ENCODE measurements at places on chromosomes 5 and 9. TPM values are rescaled to one million over a fixed set of nuclear protein-coding genes. Genes with fewer than 3 reads are reported as not detected.

DNA sequence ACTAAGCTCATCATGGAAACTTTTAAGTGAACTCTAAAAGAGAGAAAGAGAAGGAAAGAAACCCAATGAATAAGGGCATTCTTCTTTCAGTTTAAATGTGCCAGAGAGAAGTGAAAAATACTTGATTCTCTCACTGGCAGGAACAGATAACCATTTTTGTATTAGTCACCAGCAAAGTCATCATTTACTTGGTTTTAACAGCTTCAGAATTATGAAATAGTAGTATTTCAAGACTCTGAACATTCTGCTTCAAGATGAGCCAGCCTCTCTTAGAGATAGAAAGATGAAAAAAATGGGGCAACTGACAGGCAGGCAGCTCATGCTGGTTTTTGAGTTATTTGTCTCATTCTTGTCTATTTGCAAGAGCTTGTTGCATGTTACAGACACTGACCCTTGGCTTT, 103.5 kb downstream of the GCNT1 start:
- DNase-seq, result peak; percentile 57

- DNase-seq, result no peak
These were observed 275.7 kb upstream of the KIF2A start for GRCh38 chr5:62030326-62030725.

- no peak for DNase-seq
These were observed 32.9 kb upstream of the GPR151 start for GRCh38 chr5:146548781-146549449.

DNA sequence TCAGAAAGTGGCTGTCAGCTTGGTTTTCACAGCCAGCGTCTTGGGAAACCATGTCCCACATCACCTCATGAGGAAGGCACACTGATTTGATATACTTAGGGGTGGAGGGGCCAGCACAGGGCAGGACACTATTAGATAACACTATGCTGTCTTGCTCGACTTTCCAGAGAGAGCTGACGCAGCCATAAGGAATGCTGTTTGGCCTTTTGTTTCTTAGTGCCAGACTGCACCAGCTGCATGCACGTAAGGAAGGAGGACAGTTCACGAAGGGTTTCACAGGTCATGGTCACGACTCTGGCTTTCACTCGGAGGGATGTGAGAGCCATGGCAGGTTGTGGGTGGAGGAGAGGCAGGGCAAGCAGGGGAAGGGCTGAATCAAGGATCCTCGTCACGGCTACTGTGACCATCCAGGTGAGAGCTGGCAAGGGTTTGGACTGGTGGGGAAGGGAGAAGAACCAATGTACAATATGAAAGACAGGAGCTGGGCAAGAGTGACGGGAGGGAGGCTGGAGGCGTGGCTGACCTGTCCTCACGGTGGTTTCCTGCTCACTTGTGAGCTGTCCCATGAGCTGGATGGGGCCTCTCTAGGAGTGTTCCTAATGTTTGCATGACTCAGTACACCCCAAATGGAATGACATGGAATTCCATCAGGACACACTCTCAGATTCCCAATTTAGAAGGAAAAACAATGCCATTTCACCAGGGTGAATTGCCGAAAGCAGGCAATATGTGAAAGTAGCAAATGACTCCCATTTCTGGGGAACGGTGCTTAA, 61.7 kb downstream of the OTULIN start:
- no peak for DNase-seq

GRCh38 chr5:147483961-147484707, 25.7 kb downstream of the DPYSL3 start:
- DNase-seq, result no peak

GRCh38 chr9:26261503-26262330, 583.5 kb upstream of the TUSC1 start:
- no peak for DNase-seq

DNA sequence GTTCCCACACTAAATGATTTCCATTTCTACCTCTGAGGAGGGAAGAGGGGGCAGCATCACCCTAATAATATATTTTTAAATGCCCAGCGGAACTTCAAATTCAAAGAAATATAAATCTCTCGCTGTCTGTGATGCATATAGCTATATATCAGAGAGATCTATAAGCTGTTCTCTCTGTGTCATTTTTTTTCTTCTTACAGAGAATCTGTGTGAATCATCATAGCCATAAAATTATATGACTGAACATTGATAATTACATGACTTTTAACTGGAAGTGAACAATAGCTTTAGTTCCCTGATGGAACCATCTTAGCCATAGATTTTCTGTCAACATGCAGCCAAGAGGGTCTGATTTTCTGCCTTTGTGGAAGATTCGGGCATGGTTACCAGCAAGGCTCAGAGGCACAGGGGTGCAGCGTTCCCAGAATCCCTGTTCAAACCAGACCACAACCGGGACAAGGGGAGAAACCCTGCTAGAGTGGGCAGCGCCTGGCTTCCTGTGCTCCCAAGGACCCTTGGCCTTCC, 93.7 kb upstream of the OSMR start:
- no peak for DNase-seq

DNA sequence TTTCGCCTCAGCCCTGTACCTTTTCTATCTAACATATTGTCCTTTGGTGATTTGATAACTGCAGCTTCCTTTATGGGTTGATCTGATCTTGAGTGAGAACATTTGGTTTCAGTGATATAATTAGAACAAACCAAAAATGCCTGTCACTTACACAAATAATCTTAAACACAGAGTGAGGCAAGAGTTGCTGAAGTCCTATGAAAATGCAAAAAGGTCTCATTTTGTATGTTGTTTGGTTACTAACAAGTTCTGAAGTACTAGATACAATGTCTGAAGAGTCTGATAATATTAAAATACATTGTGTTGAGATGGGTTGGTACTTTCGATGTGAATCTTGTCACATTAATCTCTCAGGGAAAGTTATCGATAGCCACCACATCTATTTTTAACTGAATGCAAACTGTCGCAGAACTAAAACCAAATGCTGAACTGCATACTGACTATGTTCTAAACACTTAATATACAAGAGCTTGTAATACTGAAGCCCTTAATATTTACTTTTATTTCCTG, 70.4 kb upstream of the TMED7 start:
- DNase-seq, result no peak

DNA sequence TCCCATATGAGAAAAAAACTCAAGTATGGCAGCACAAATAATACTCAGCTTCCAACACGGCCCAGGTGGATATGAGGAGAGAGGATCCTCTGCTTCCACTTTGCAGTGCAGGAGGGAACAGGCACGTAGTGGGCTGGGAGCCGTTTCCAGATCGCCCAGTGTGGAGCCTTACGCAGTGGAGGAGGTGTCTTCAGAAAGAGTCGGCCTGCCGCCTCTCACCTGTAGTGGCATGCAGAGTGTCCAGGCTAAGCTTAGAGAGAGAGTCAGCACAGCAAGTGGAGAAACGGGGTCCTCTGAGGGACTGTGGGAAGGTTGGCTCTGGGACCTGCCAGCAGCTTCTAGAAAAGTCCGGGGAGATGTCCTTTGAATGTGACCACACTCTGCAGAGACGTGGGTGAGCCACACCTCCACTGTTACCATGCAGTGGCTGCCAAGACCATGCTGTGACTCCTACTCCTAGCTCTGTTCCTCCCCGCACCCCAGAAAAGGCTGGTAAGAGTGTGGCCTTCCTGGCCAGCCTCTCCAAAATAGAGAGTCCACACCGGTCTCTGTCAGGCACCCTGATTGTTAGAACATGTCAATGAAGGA, 3.5 kb upstream of the SEMA4D start:
- DNase-seq, result no peak

DNA sequence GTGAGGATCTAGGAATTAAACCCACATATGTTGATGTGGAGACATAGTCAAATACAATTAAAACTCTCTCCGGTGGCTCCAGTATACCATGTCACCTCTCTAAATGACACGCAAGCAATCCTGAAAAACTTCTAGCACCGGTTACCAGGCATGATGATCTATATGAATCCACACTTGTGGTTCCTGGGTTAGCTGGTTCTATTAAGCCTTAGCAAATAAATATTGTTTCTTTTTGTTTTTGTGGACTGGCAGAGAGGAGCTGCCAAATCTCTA, 104.8 kb downstream of the SEC61B start:
- no peak for DNase-seq

DNA sequence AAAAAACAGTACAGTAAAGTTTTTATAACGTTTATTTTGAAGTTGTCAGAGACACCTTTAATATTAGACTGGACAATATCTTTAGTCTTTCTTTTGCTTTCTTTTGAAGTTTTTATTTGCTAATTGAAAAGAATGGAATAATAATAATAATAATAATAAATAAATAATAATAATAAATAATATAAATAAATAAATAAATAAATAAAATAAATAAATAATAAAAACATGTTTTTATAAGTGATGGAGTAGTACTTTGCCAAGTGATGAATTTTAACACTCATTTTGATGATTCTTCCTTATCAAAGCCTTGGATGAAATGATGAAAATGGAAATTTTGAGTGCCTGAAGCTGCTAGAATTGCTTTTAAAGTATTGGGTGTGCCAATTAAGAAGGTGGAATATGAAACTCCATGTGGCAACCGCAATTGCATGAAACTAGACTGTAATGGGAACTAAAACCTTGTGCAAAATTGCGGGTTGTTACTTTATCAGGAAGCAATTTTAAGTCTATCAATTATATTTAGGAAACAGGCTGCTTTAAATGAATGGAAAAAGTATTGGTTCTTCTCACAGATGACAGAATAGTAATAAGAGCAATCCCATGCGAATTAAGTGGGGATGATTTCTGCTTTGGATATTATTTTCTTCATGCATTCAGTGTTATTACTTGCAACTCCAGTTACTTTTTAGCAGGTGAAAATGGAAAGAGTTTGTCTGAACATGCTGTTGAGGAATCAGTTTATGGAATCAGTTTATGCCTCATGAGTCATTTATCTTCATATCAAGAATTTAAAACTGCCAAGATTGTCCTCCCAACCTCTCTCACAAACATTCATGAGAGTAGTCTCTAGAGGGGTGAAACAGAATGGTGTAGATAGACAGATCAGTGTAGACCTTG, 4.6 kb downstream of the ANXA1 start:
- DNase-seq, result no peak

- DNase-seq, result no peak
These were observed 9.8 kb downstream of the SECISBP2 start for GRCh38 chr9:89328064-89328463.

GRCh38 chr5:57816108-57816507, 333.5 kb upstream of the ACTBL2 start:
- DNase-seq, result no peak

- DNase-seq, result no peak
These were observed 17.7 kb downstream of the C9orf40 start for GRCh38 chr9:74935008-74935407.

DNA sequence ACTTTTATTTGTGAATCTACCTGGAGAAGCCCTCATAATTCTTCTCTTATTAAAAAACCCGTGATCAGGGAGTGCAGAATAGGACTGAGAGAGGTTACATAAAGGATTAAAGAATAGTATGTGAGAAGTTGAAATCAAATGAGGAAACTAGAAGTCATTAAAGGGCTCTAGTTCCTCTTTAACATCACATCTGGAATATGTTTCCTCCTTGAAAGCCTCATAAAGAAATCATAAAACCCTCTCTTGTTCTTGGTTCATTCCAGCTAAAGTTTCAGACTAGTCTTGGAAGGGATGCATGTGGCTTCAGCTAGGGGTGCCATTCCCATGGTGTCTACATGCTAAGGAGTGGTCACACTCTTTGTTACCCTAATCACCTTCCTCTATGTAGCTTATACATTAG, 5.7 kb upstream of the C5orf46 start:
- DNase-seq, result no peak

DNA sequence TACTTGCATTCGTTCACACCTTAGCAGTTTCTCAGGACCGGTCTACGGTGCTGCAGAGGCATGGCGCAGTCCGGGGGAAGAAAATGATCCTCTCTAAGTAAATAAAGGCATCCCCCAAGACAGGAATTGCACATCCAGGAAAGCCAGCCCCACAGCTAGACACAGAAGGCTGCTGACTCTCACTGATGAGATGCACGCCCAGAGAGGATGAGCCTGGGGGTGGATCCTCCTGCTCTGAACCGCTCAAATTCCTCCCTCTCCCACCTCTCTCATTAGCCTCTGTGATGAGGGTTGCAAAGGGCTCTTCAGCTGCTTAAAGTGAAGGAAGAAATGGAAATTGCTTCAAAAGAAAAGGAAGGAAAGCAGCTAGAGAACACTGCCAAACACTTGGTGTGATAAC, 132.4 kb downstream of the TTLL11 start:
- DNase-seq, result no peak

DNA sequence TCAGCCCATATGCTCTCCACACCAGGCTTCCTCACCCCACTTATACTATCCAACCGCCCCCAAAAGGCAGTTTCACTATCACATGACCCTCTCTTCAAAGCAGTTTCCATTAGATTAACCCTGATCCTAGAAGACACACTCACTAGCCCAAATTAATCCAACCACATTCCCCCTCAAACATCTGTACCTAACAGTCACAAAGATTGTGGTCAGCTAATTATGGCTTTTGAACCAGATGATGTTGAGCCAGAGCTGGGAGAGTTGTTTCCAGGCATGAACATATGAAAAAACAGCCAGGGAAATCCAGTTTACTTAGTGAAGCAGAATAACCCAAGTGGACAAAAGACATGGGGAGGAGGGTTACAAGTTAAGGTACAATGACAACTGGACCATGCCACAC, 131.2 kb downstream of the SPOCK1 start:
- DNase-seq, result no peak

DNA sequence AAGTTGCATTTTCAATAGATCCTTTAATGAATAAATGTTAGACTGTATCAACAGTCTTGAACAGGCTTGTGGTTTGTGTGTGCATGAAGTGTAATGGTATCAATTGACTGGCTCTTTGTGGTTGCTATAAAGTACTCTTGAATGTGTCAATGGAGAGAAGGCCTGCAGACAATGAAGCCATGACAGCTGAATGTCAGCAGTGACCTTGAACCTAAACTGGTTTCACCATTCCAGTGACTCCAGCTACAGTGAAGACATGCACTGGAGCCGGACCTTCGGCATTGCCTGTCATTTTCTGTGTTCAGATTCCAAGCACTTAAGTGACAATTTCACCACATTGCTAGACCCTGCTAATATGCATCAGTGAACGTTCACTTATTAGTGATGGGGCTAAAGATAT, 276.0 kb upstream of the TMEM161B start:
- DNase-seq, result no peak

Gene GFPT2
- under 0.01 TPM for total RNA-seq

Gene ADAMTS12
- not detected for total RNA-seq

Gene PPIP5K2
- total RNA-seq, result 36.1 TPM

Gene C9orf43
- 2.7 TPM for total RNA-seq

Gene TTC33
- 3.8 TPM for total RNA-seq

Gene EPB41L4A
- total RNA-seq, result under 0.01 TPM

Gene PTPRD
- 16.2 TPM for total RNA-seq

Gene PCDHA1
- not detected for total RNA-seq

Gene NUTM2G
- total RNA-seq, result not detected

Gene IL5
- not detected for total RNA-seq

Gene F12
- total RNA-seq, result 3.2 TPM

Gene CIZ1
- total RNA-seq, result 75.7 TPM

Gene STC2
- 0.27 TPM for total RNA-seq

Data from hematopoietic multipotent progenitor cell (in vitro differentiated cells).